ENCODE measurements at places on chromosomes 2 and 18. TPM values are rescaled to one million over a fixed set of nuclear protein-coding genes. Genes with fewer than 3 reads are reported as not detected.

LOXL3 gene
- 53.9 TPM for total RNA-seq

ELOA2 gene
- not detected for total RNA-seq

FEV gene
- under 0.01 TPM for total RNA-seq

ZDBF2 gene
- 10.4 TPM for total RNA-seq

DUSP19 gene
- total RNA-seq: 3.5 TPM

ACTR2 gene
- 161 TPM for total RNA-seq

C2orf78 gene
- not detected for total RNA-seq

IL36A gene
- not detected for total RNA-seq

NIF3L1 gene
- total RNA-seq: 25.2 TPM

SPATA3 gene
- total RNA-seq: not detected

DYNAP gene
- not detected for total RNA-seq

SIGLEC15 gene
- 3.1 TPM for total RNA-seq

TMEM163 gene
- not detected for total RNA-seq

KLHL14 gene
- not detected for total RNA-seq

RNF149 gene
- 52.9 TPM for total RNA-seq

SLC5A7 gene
- not detected for total RNA-seq

PHLPP1 gene
- total RNA-seq: 5.0 TPM

GALR1 gene
- total RNA-seq: not detected

ABCG5 gene
- total RNA-seq: not detected

KIDINS220 gene
- 88.2 TPM for total RNA-seq

All from smooth muscle cell of trachea (primary cell).